ENCODE measurements at places on chromosomes 11 and 22. TPM values are rescaled to one million over a fixed set of nuclear protein-coding genes. Genes with fewer than 3 reads are reported as not detected.

DNA sequence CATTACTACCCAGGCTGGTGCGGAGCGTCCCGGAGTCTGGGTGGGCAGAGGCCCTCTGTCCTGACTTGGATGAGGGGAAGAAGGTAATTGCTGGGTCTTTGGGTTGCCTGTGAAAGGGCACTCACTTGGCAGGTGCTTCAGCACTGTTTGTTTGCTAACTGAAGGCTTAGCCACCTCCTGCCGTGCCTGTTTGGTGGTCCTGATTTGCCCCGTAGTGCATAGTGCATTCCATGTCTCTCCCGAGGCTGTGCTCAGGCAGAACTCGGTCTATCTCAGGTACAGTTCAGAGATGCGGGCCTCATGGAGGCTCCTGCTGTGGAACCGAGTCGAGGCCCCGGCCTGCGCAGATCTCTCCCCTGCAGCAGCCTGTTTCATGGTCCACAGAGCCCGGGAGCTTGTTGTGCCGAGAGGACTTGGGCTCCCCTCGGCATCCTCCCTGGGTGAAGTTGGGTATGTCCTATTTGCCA, 146.2 kb downstream of the TBC1D22A start:
- no peak for DNase-seq

DNA sequence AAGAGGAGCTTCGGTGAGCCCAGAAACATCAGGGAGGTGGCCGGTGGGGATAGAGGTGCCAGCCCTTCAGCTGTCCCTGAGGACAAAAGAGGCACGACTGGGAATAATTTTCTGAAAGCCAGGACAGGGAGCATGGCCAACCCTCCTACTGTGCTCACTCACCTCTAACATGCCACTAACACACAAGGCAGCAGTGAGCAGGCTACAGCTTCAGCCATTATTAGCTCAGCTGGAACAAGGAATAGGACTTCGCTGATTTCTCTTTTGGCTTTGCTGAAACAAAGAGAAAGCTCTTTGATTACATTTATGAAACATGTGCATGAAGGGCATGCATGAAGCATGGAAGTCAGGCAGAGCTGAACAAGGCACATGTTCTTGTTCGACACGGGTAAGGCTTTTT, 12.1 kb upstream of the OR10A5 start:
- DNase-seq, result no peak

FERMT3 gene
- total RNA-seq, result 16.9 TPM

GRCh38 chr22:45832180-45832579, 144.8 kb downstream of the WNT7B start:
- no peak for DNase-seq

DNA sequence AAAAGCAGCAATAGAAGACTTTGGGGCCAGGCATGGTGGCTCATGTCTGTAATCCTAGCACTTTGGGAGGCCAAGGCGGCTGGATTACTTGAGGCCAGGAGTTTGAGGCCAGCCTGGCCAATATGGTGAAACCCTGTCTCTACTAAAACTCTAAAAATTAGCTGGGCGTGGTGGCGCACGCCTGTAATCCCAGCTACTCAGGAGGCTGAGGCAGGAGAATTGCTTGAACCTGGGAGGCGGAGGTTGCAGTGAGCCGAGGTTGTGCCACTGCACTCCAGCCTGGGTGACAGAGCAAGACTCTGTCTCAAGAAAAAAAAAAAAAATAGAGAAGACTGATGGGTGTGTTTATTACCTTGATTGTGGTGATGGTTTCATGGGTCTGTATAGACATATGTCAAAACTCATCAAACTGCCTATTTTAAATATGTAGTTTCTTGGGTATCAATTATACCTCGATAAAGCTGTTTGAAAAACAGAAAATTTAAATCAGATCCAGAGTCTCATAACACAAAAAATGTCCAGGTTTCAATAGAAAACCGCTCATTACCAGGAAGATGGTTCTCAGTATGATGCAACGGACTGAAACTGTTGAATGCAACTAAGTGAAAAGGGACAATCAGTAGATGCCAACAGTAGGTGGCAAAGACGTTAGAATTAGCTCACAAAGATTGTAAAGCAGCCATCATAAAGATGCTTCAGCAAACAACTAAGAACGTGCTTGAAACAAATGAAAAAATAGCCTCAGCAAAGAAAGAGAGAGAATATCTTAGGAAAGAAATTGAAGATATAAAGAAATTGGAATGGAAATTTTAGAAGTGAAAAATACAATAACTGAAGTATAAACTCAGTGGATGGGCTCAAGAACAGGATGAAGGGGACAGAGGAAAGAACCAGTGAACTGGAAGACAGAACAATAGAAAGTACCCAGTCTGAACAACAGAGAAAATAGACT, 33.1 kb upstream of the SEPTIN5 start:
- no peak for DNase-seq

Measured in esophagus squamous epithelium (tissue), 5 donors.